ENCODE measurements at places on chromosomes 3 and 15. TPM values are rescaled to one million over a fixed set of nuclear protein-coding genes. Genes with fewer than 3 reads are reported as not detected.

Gene RSRC1
- total RNA-seq: 35.4 TPM

Gene FGF12
- not detected for total RNA-seq

Gene P3H2
- not detected for total RNA-seq

DNA sequence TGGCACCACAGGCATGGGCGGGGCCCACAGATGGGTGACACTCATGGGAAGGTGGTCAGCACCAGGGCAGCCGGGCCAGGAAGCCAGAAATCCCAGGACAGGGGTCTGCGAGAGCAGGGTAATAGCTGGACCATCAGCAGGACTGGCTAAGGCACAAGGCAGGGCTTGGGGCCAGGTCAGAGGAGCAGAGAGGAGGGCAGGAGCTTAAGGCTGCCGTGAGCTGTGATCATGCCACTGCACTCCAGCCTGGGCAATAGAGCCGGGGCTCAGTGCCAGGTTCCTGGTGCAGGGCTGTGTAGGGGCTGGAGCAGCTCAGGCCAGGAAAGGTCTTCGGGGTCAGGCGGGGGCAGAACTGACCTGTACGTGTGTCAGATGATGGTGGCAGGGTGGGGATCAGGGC, 64.2 kb upstream of the LINGO1 start:
- no peak overlapping the region for H3K27ac ChIP-seq
- no peaks in the 10 kb centered on the region for H3K4me1 ChIP-seq

- no peaks in the 10 kb centered on the region for H3K27me3 ChIP-seq
- no peak overlapping the region for H3K4me3 ChIP-seq
- DNase-seq: no peak
- peaks cover 4% of the 10 kb centered on the region for H3K4me1 ChIP-seq
- no peaks in the 10 kb centered on the region for H3K36me3 ChIP-seq
These were observed 5.7 kb upstream of the SLC25A26 start for GRCh38 chr3:66215106-66215505.

DNA sequence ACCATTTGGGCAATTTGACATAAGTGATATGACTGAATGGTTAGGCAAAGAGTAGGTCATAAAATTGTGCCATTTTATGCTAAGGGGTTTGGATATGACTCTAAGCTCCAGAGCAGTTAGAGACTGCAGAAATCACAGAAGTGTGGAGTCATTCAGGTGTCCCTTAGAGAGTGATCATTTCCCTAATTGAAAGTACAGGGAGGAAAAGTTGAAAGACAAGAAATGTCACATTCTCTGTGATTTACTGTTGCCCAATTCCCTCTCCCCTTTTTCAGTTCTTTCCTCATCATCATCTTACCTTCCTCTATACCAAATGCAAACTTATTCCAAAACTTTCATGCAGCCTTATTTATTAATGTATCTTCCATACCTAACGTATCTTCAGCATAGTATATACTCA, 2.7 kb upstream of the GOLGB1 start:
- H3K27ac ChIP-seq: no peak overlapping the region
- no peaks in the 10 kb centered on the region for H3K36me3 ChIP-seq
- no peak for DNase-seq
- no peak overlapping the region for H3K4me3 ChIP-seq

All from CD8-positive, alpha-beta memory T cell (primary cell).